ENCODE measurements at places on chromosomes 5 and 9.

DNA sequence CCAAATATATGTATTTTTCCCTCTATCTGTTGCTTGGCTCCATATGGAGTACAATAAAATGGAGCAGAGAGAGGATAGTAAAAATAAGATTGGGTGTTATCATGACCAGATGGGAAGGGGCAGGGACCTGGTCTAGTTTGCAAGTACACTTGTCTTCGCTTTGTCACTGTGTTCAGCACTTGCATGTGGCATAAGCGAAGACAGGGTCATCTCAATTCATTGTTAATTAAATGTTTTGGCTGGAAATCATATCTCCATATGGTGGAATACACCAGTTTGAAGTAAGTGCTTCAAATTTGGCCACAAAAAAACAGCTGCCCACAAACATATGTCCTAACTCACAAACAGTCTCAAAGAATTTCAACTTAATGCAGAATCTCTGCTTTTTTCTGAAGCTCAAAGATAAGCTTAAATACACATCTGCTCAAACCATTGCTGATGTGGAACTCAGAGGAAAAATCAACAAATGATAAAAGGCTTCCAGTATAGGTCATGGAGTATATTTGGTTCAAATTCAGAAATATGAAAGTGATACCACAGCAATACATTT lies 865.4 kb downstream of the TLE4 start:
- no peak for DNase-seq

DNA sequence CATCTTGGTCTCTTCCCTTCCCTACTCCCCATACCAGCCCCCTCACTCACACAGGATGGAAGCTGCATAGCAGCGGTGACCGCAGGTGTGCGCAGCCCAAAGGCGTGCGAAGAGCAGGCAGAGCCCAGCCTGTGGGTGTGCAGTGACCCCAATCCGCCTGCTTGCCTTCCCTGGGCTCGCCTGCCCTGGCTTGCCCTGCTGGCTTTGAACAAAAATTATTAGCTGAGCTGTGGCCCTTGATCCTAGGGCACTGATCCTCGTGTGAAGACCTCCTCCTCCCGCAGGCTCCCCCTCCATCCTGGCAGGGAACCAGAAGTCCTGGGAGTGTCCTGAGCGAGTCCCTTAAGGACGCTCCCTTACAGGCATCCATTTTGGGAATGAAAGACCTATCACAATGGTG lies 31.9 kb downstream of the MORN5 start:
- no peak for DNase-seq

GRCh38 chr5:165370794-165371193 lies 1865.4 kb downstream of the MAT2B start:
- no peak for DNase-seq

DNA sequence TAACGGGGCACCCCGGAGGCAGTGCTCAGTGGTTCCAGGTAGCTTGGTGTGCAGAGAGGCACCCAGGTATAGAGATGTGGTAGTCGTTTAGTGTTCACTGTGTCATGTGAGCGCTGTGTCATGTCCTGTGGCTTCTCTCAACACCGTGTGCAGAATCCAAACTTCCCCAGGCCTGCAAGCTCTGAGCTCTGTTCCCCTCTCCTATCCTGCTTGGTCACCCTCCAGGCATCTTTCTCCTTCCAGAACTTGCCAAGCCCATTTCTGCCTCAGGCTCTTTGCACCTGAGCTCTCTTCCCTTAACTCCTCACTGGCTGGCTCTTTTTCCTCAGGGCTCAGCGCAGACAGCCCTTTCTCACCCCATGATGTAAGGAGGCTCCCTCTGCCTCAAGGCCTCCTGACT lies 64.8 kb downstream of the CARTPT start:
- DNase-seq: no peak

- no peak for DNase-seq
Measured at GRCh38 chr5:95856501-95856981, 34.0 kb upstream of the GLRX start.

DNA sequence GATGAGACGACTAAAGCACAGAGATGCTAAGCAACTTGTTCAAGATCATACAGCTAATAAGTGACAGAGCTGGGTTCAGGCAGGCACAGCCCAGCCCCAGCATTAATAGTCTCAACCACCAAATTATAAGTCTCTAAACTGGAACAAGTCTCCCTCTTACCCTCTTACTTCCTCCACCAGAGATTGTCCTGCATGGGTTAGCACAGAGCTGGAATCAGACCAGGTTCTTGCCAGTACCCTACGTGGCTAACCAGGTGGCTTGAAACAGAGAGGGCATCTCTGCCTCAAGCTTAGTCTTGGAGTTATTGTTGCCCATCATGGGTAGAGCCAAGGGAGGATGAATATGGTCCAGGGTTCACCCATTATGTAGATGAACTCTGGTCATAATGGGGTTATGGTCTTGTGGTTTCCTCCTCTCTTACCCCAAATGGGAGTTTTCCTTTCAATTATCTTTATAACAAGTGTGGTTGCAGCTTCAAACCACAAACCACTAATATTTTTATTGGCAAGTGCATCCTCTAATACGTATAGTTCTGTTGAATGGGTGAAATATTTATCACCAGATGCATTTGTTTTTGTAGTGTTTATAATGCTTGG lies 8.3 kb upstream of the XPA start:
- DNase-seq: no peak

GRCh38 chr9:130232899-130233586 lies 32.5 kb upstream of the HMCN2 start:
- no peak for DNase-seq

DNA sequence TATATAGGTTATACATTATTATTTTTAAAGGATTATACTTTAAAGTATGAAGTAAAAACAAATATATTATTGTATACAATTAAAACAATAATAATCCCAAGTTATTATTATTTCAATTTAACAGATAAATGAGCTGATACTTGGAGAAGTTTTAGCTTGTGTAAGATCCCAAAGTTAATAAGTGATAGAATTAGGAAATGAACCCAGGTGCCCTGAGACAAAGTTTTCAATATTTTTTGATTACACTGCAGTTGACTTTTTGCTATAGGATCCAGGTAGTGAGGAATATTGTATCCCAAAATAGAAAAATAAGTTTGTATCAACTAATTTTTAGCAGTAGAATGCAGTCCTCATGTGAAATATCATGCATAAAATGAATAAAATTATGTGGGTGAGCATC lies 543.2 kb upstream of the ZNF608 start:
- DNase-seq: no peak

Measured in effector memory CD4-positive, alpha-beta T cell (primary cell).